ENCODE measurements at places on chromosomes 12 and 14.
A peak's percentile ranks its signal among the peaks of the same experiment; 100 is the strongest.

- DNase-seq = no peak
These were observed 147.9 kb upstream of the MYL2 start for GRCh38 chr12:111068290-111068689.

- peak; percentile 84 for DNase-seq
These were observed at the start of gene CFAP251 for GRCh38 chr12:121917950-121918678. Gene CFAP251, plus strand, starts transcription at chr12:121918592. Its CDS starts 2,714 bp downstream, at chr12:121921306.

DNA sequence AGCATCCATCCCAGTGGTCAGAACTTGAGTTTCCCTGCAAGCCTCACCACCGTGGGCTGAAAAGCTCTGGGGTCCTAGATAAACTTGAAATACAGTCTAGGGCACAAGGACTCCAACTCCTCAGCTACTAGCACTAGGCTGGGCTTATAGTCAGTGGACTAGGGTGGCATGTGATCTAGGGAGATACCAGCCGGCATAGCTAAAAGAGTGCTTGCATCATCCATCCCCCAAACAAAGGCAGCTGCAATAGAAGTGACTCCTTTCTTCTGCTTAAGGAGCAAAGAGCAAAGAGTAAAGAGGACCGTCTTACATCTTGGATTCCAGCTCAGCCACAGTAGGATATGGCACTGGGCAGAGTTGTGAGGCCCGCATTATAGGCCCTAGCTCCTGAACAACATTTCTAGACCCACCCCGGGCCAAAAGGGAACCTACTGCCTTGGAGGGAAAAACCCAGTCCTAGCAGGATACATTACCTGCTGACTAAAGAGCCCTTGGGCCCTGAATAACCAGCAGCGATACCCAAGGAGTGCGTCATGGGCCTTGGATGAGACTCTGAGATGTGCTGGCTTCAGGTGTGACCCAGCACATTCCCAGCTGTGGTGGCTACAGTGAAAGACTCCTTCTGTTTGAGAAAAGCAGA, 17.9 kb upstream of the SOS2 start:
- no peak for DNase-seq

GRCh38 chr14:50762931-50763300, 68.0 kb downstream of the NIN start:
- DNase-seq = no peak

DNA sequence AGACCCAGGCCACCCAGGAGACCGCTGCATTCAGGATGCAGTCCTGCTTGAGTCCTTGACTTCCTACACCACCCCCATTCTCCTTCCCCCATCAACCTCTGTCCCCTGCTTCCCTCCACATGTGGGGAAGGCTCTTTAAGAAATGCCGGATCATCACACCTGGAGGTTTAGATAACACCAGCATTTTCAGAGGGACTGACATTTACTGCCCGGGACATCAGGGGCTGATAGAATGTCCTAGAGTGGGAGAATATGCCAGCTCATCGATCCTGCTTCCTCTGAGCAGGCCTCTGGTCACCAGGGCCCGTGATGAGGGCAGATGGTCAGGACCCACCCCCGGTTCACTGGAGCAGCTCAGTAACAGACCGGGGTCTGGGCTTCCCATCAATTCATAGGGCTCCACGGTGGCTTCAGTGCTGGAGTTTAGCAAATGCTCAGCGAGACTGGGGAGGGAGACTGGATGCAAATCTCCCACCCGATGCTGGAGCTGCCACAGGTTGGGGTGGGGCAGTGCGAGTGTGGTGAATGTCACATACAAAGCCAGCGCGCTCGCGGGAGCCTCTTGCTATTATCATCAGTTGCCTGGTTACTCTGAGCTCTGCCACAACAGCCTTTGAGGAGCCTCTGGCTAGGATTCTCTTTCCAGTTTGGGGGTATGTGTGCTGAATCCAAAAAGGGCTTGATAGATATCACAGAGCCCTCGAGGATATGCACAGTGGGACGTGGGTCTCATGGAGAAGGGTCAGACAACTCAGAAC, 111.6 kb downstream of the RBM19 start:
- DNase-seq = no peak

- no peak for DNase-seq
These were observed 23.0 kb downstream of the STX2 start for GRCh38 chr12:130816097-130816496.

DNA sequence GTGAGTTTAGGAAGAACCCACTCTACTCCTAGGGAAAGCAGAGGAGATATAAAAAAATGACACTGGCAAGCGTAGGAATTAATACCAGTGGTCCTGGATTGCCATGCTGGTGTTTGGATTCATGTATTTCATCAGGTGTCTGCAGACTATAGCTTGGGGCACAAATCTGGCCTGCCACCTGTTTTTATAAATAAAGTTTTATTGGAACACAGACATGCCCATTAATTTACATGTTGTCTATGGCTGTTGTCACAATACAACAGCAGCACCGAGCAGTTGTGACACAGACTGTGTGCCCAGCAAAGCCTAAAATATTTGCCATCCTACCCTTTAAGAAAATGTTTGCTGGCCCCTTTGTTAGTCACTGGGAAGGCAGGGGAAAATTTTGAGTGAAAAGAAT, 553.2 kb downstream of the VRK1 start:
- DNase-seq = no peak

DNA sequence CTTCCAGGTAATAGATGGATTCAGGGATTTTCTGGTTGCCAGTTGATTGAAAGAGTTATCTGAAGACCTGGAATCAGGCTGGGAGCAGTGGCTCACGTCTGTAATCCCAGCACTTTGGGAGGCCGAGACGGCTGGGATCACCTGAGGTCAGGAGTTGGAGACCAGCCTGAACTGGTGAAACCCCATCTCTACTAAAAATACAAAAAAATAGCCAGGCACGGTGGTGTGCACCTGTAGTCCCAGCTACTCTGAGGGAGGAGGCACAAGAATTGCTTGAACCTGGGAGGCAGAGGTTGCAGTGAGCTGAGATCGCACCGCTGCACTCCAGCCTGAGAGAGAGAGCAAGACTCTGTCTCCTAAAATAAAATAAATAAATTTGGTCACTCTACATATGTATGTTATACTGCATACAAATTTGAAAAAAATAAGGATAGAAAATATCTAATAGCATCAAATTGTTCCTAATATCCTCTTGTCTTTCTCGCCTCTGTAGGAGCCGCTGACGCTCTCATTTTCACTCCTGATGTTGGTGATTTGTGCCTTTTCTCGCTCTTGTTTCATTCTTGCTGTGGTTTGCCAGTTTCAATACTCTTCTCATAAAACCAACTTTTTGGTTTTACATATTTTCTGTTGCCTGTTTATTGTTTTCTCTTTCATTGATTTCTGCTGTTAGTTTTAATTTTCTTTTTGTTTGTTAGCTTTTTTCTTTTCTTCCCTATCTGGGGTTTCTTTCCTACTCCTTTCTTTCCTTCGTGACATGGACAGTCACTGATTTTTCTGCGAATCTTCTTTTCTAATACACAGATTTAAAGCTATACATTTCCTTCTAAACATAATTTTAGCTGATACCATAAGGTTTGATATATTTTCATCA, 23.8 kb upstream of the PLD4 start:
- no peak for DNase-seq

DNA sequence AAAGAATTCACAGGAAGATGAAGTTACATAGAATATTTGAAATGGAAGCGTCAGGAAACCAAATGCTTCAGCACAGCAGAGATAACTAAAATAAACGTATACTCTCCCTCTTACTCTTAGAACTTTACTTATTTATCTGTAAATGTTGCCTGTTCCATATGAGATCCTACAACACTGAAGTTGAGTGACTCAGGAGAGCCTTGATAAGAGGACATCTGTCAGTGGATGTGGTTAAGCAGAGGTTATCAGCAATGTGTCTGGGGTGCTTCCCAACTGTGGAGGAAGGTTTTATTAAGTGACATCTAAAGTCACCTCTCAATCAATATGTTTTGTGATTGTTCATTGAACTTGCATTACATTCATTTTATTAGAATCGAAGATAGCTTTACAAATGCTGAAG, 81.9 kb downstream of the NEDD1 start:
- no peak for DNase-seq

DNA sequence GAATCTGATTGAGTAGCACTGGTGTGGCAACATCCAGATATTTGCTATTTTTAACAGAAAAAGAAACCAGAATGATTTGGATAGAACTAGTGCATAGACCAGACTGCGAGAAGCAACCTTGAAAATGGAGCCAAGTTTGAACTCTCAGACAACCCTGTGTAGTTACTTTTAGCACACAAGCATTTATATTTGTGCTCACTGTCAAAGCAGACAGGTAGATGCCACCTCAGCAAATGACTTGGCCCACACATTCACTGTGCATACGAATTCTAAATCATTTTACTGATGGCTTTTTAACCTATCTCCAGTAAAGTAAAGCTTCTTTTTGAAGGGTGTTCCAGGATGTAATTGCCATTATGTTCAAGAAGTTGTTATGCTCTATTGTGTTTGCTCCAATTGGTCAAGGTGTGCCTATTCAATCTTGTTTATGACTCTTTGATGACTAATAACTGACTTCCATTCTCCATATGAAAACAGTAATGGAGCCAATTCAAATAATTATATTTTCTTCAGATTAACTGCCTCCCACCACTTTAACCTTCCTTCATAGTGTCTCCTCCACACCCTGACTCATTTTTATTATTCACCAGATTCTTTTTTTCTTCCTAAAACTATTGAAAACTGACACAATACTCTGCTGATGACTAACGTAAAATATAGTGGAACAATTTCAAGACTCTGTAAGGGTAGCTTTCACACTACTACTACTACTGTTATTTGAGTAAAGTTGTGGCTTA, 138.5 kb downstream of the CCER1 start:
- peak; percentile 40 for DNase-seq

DNA sequence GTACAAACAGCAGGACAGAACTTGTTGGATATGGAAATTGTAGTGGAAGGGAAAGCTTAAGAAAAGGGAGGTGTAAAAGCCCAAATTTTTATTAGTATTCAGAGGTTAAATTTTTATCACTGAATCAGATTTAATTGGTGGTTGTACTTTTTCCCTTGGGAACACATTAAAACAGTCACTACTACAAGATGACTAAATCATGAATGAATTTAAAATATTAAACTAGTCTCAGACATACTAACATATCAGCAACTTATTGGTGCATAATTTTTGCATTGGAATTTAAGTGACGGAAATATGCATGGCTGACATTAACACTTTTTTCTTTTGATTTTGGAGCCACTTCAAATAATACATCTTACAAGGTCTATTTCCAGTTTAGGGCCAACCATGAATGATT, 27.6 kb downstream of the SAMD4A start:
- DNase-seq = peak; percentile 68

- peak; percentile 73 for DNase-seq
These were observed at the start of gene STXBP6 for GRCh38 chr14:25049568-25050268. Gene STXBP6, minus strand, starts transcription at chr14:25050147. Its CDS starts 75,329 bp downstream, at chr14:24974818.

DNA sequence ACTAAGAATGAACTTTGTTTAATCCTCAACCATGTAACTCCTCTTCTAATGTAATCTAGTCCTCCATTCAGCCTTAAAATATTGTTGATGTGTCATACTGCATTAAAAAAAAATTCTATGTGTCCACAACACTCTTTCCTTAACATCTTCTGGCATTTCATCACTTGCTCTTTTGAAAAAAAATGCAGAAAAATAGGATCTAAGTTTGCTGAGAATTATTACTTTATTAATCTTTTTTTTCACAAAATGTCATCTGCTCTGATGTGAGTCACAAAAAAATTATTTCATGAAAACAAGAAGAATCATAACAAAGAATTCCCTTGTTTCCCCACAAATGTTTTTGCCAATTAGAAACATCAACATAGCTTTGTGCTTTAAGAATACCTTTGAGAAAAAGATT, 410.1 kb upstream of the MGAT4C start:
- peak; percentile 58 for DNase-seq
